WTC11 (cell line): ENCODE measurements at places on chromosomes 2 and 18. TPM values are rescaled to one million over a fixed set of nuclear protein-coding genes. Genes with fewer than 3 reads are reported as not detected.

The ACTG2 gene
- total RNA-seq: 1.4 to 2.7 TPM (median 1.8 TPM) in 3 replicates

The SKOR2 gene
- total RNA-seq: 0.34 to 1.3 TPM (median 0.37 TPM) in 3 replicates

The CD207 gene
- not detected in 3 replicates for total RNA-seq

The SOX11 gene
- total RNA-seq: 22.5 to 24.8 TPM (median 24.0 TPM) in 3 replicates

The ZBTB7C gene
- 0.39 to 0.60 TPM (median 0.48 TPM) in 3 replicates for total RNA-seq

The SLC11A1 gene
- total RNA-seq: 0.25 to 0.55 TPM (median 0.31 TPM) in 3 replicates

The DHRS9 gene
- total RNA-seq: not detected in 3 replicates

The SH2D6 gene
- total RNA-seq: 0.50 to 1.2 TPM (median 0.94 TPM) in 3 replicates

The TUBA4B gene
- 0.20 TPM in 1 of 3 replicates, not detected in the others for total RNA-seq

GRCh38 chr2:219029829-219030165 lies 11.5 kb downstream of the CFAP65 start:
- peak; percentile 89 for DNase-seq

- no peak for DNase-seq
Observed at GRCh38 chr2:128817813-128818212, 499.1 kb upstream of the HS6ST1 start.

- no peak for DNase-seq
Observed at GRCh38 chr18:5150894-5151293, 46.2 kb downstream of the AKAIN1 start.

DNA sequence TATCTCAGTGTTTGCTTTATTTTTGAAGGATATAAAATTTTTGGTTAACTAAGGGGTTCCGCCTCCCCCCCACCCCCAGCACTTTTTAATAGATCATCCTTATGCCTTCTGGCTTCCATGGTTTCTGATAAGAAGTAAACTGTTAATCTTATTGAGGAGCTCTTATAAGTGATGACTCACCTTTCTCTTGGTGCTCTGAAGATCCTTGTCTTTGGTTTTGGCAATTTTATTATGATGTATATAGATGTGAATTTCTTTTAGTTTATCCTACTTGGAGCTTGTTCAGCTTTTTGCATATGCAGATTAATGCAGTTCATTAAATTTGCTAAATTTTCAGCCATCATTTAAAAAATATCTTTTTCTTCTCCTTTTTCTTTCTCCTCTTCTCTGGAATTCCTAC lies 91.7 kb upstream of the CTAGE1 start:
- no peak for DNase-seq

GRCh38 chr2:199228887-199229819 lies 228.6 kb downstream of the SATB2 start:
- DNase-seq: no peak

DNA sequence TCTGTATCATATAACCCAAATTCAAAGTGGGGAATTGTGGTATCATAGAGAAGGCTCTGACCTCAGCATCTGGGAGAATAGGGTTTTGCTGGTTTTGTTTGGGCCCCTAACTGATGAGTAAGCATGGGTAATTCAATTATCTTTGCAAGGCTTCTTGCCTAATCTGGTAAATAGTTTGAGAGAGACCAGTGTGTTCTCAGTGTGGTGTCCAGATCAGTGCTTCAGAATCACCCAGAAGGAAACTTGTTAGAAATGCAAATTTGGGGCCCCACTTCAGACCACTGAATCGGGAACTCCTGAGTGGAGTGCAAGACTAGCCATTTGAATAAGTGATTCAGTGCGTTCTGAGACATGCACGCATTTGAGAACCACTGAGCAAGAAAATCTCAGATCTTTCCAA lies 282.7 kb downstream of the EPHA4 start:
- DNase-seq: no peak

DNA sequence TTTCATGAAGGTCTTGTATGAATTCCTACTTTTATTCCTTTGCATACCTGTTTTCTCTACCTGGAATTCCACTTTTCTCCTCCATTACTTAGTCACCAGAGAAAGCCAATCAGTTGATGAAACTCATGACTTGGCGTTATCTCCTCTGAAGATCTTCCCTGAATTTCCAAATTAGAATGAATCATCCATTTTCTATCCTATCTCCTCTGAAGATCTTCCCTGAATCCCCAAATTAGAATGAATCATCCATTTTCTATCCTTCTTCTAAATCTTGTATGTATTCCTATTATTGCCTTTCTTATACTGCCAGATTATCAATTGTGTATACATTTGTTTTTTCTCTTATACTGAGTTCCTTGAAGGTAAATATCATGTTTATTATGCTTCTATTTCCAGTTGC lies 440.4 kb downstream of the CCDC85A start:
- DNase-seq: no peak

- no peak for DNase-seq
Observed at GRCh38 chr2:61995515-61995914, 90.0 kb downstream of the COMMD1 start.

GRCh38 chr2:105644174-105644980 lies 100.3 kb upstream of the NCK2 start:
- no peak for DNase-seq

GRCh38 chr2:104444889-104445288 lies 409.0 kb upstream of the POU3F3 start:
- no peak for DNase-seq

- no peak for DNase-seq
Observed at GRCh38 chr2:235592430-235592829, 98.6 kb downstream of the AGAP1 start.

DNA sequence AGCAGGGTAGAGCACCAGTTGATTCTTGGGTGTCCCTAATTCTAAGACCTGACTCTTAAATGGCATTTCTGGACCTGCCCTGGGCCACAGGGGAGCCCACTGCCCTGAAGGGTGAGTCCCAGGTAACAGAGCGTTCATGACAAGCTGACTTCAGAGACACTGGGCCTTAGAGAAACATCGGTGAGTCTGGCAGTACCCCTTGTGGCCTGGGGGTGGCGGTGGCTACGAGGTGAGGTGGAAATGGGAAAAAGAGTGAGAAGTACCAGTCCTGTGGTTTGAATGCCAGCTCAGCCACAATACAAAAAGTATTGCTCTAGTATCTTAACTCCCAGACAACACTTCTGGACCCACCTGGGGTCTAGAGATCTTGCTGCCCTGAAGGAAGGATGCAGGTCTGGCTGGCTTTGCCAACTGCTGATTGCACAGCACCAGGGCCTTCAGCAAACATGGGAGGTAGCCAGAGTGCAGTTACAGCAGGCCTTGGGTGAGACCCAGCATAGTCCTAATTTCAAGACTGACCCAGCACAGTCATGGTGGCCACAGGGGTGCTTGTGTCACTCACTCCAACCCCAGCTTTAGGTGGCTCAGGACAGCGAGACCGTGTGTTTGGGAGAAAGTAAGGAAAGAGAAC lies 44.5 kb downstream of the USP34 start:
- DNase-seq: peak; percentile 75

GRCh38 chr2:102880731-102881130 lies 118.9 kb downstream of the TMEM182 start:
- DNase-seq: no peak

DNA sequence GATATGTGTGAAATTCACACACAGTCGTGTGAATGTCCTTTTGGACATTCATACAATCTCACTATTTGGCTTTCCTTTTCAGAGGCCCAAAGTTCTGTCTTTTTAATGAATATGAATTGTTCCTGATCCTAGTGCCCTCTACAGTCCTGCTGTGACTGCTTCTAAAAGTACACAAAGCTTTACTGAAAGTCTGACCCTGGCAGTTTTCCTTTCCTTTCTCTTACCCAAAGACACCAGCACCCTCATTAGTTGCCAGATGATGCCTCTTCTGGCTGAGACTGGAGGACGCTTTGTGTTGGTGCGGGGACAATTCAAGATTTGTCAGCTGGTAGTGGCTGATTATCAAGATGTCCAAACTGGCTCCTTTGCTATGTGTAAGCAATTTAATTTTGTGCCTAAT lies 81.8 kb upstream of the CDCA7 start:
- DNase-seq: no peak

GRCh38 chr2:88127638-88127887 lies 299 bp downstream of the FABP1 start:
- DNase-seq: no peak

GRCh38 chr2:128091726-128092080 lies 703 bp downstream of the UGGT1 start:
- DNase-seq: no peak

- no peak for DNase-seq
Observed at GRCh38 chr2:214649440-214650205, 159.9 kb downstream of the BARD1 start.

GRCh38 chr18:69737851-69738250 lies 209.8 kb downstream of the CD226 start:
- DNase-seq: no peak

DNA sequence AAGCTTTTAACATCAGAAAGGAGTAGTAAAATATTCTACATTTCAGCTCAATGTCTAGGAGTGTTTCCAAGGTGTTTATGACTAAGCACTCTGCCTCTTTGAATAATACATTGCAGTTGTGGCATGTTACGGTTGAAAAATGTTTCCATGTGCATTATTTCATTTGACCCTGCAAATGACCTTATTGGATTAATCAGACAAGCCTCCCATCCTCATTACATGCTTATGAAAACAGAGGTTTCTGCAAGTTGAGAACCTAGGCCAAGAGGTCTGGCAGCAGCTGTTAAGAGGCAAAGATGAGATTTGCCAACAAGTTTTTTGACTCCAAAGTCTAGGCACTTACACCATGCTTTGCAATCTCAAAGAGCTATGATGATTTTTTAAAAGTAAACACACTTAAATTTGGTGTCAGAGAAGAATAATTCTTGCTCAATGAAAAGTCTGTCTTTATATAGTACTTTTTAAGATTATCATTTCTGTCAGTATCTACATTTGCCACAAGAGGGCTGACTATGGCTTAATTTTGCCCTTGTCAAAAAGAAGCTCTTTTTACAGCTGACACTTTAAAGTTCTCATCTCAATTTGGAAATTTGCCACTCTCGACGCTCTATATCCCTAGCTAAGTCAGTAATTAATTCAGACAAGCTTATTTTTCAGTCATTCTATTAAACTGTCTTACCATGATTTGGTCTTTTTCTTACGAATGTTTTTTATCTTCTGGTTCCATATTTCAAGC lies 260.6 kb downstream of the PAX3 start:
- DNase-seq: no peak

- DNase-seq: no peak
Observed at GRCh38 chr2:237324405-237324831, 89.5 kb downstream of the COL6A3 start.
